Stimulated activated CD4-positive, alpha-beta T cell treated with anti-CD3 and anti-CD28 coated beads, Interleukin-15, amount 100 ng/mL, for 1 hour (primary cell): ENCODE measurements at places on chromosomes 12 and 14.

GRCh38 chr12:62190689-62191490 lies 69.3 kb upstream of the USP15 start:
- DNase-seq, result peak; percentile 4

GRCh38 chr14:102085488-102085887 lies 1.4 kb downstream of the HSP90AA1 start:
- DNase-seq, result no peak

DNA sequence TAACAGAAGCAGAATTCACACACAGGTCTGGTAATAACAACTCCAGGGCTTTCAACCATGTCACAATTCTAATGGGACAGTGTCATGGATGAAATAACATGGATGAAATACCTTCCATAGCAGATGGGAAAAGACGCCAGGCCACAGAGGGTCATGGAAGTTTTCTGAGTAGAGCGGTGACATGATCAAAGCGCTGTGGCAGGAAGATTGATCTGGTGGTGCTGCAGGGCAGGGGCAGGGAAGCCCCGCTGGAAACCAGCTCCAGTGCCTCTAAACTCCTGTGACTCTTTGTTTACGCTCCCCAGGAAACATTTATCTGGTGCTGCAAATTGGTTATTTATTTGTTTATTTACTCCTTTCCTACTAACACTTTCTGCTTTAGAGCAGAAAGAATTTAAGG lies 108.3 kb upstream of the HMGA2 start:
- no peak for DNase-seq

- no peak for DNase-seq
These were observed 26.4 kb upstream of the GPR132 start for GRCh38 chr14:105091517-105092170.

DNA sequence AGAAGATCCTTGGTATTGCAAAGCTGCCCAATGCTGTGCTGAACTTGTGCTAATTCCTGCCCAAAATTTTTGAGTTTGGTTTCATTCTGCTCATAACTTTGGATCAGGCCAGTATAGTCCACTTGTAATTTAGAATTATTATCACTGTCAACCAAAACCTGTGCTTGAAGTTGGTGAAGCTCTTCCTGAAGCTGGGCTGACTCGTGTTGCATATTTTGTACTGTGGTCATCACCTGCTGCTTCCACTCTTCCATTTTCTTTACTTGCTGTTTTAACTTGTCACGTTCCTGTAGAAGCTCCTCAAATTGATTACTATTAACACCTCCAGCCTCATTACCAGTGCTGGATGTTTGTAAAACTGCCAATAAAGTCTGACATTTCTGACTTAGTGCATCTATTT lies 35.8 kb downstream of the TRIP11 start:
- DNase-seq, result no peak

DNA sequence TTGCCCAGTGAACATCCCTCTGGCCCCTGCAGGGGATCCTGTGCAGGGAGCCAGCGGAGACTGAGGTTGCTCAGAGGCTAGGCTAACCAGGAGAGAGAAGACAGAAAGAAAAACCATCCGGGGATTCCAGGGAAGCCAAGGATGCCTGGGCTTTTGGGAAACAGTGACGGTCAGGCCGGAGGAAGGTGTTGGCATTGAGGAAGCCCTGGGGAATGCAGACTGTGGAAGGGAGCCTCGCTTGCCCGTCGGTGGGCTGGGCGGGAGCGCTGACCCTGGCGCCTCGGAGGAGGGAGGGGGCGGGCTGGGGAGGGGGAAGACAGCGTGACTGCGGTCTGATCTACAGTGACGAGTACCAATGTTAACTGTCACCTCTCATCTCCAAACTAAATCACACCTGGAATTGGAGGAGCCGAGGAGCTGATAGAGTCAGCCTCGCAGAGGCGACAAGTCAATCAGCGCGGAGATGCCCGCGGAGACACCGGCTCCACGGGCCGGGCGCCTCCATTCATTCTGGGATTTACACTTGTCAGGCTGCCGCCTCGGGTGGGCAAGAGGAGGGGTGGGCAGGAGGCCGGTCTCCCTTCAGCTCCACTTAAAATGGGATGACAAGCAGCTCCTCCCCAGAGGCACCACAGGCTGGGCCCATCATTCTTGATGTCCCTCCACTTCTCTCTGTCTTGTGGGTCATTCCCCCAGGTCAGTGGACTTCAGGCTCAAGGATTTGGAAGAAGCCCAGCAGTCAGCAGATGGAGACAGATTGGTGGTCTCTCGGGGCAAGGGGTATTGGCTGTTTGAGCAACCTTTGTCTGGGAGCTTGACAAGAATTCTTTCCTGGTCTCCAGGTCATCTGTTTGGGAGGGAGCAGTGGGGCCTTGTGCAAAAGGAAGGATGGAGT lies 20.4 kb upstream of the GPATCH2L start:
- no peak for DNase-seq

DNA sequence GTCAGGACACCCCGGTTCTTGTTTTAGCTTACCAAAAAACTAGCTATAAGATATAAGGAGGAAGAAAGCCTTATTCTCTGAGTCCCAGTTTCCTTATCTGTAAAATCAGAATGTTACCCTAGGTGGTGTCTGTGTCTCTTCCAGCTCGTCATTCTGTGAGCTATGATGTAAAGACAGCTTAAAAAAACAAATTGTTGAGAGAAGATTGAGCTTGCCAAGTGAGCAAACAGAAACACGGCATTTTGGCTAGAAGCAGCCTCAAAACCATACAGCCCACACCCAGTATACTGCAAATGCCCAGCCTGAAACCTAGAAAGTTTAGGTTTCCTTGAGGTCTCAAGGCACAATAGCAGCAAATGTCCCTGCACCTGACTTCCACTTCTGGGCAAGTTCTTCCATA lies 151.4 kb downstream of the SSPN start:
- DNase-seq, result no peak

DNA sequence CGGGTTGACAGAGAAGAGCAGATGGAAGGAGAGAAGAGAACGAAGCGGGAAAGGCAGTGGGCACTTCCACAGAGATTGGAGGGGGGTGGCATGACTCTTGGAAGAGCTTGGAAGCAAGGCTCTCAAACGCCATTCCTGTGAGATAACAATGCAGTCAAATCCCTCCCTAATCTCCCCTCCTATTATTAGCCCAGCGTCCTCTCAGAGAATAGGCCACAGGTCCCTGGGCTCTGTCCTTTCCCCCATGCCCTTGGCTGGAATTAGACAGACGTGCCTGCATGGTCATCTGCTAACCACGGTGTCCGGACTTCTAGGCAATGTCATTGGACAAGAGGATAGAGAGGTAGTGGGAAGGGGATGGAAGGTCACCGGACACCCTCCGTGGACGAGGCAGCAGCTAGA lies 8.0 kb upstream of the MYH7 start:
- DNase-seq, result no peak

DNA sequence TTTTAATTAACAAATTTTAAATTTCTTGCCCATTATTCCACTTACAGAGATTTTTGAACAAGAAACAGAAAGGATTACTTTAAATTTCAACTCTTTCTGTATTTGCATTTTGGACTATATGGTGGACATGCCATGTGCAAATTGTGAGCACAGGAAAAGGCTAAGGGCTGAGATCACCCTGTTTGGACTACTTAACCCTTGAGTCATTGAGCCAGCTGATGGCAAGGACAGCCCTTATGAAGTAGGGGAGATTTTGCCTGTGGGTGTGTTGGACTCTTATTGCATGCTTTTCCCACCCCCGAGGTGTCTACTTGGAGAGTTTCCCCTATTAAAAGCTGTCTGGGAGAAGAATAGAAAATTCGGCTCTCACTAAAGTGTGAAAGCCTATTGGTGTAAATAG lies 17.2 kb downstream of the DERA start:
- no peak for DNase-seq

GRCh38 chr14:68841016-68841809 lies 48.3 kb upstream of the ZFP36L1 start:
- DNase-seq, result no peak

DNA sequence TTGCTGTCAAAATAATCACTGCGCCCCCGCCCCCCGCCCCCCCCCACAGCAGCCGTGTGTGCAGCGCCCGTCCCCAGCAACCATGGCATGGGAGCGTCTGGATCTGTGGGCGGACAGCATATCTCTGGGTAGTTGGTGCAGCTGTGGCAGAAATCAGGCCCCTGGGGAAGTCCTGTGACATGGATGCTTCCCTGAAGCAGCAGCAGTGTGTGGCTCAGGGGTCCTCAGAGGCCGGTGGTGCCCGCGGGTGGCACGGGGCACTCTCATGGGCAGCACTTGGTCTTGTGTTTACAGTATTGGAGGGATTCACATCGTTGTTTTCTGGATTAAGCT lies 19.2 kb downstream of the XRCC3 start:
- DNase-seq, result no peak

DNA sequence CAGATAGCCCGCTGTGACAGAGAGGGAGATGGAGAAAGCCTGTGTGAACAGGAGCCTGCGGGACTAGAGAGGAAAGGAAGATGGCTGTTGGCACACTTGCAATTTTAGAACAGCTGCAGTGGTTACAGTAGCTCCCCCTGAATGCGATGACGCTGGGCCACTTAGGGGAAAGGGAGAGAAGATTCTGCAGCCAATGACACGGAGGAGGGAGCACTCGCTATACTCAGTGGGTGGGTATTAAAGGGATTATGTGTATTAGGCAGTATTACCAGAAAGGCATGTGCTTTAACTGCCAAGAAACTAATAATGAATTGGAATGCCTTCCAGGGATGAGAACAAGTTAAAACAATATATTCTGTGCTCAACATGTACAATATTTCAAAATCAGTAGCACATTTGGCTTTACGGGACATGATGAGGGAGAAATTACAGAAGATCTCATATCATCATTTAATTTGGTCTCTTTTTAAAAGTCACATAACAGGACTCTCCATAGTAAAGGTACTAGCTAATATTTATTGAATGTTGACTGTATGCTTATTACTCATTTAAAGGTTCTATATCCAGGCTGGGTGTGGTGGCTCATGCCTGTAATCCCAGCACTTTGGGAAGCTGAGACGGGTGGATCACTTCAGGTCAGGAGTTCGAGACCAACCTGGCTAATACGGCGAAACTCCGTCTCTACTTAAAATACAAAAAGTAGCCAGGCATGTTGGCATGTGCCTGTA lies 35.9 kb upstream of the FOS start:
- no peak for DNase-seq

GRCh38 chr14:105006831-105007592 lies 13.9 kb downstream of the CDCA4 start:
- no peak for DNase-seq

- no peak for DNase-seq
These were observed 145.2 kb upstream of the BTG1 start for GRCh38 chr12:92290886-92291285.

GRCh38 chr14:34964977-34965764 lies 17.6 kb upstream of the SRP54 start:
- DNase-seq, result no peak

GRCh38 chr14:104791425-104791824 lies 4.1 kb downstream of the AKT1 start:
- DNase-seq, result no peak

DNA sequence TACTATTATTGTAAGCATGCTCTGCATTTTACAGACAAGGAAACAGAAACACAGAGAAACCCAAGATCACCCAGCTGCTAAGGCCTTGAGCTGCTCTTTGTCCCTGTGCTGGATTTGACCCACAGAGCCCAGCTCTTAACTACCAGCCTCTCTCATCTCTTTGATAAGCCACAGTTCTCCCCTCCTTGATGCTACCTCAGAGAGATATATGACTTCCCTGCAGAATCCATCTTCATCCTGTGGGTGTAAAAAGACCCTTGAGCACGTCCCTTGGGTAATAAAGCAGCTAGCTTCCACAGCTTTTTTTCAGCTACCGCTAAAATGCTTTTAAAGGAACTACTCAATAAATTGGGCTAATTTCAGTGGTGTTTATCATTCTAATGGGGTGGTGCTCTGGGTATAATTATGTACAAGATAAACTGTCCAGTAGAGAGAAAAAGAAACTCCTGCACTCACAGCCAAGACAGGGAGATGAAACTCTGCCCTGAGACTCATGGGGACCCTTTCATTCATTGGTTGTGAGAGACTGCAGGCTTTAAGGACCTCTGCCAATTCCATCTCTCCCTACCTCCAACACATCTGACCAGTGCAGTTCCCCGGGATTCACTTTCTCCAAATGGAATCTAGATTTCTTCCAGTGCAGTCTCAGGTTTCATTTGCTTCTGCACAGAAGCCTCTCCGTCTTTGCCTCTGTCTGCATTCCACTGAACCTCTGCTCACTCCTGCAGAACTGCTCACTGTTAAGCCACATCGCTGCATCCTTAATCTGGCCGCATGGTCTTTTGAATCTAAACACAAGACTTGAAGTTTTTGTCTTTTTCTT lies 24.7 kb upstream of the NTF3 start:
- DNase-seq, result no peak

DNA sequence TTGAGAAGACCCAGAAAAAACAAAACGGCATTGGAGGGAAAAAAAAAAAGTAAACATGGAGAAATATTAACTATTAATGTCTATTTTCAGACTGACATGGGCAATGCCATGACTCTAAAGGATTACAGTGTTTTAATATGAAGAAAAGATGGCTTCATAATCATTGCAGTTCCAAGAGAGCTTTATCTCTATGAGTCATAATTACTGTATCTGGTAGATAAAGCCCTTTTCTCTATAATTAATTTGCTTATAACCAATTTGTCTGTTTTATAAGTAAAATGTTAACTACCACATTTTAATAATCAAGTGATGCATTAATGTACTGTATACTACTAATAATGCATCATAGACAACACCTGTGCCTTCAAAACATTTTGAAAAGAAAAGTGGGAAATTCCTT lies 59.7 kb downstream of the CLIP1 start:
- no peak for DNase-seq

GRCh38 chr12:85874031-85874461 lies at the start of gene NTS:
Gene NTS (plus strand): TSS chr12:85874295. CDS start chr12:85874404, 109 bp downstream.
- DNase-seq, result no peak

GRCh38 chr12:48875944-48876515 lies 10.4 kb upstream of the RND1 start:
- DNase-seq, result no peak

DNA sequence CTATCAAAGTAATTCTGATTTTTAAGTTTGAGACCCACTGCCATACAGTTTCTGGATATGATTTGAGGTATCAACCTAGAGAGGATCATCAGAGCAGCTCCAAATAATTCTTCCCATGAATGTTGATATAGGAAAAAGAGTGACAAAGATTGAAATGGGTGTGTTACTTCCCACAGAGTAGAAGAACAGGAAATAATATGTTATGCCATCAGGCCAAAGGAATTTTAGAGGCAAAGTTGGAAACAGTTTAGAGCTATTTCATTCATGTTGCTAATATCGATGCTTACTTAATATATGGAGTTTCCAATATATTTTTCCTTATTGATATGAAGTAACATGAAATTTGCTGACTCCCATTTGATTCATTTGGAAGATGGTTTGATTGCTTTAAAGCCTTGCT lies 8.9 kb upstream of the MSRB3 start:
- no peak for DNase-seq

- no peak for DNase-seq
These were observed 46.5 kb downstream of the ARID2 start for GRCh38 chr12:45775964-45776363.

DNA sequence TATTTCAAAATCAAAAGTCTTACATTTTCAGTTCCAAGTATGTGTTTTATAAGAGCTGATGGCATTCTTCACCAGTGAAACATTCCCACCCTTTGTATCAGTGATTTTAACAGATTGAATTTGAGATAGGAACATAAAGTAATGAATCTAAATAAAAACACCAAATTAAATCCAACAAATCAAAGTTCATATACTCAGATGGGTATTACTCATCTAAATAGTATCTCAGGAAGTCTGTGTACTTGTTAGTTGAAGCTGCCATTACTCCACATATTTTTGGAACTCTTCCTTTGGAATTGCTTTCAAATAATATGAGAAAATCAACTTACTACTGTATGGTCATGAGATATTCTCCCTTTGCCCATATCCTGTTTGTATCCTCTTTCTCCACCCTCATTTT lies 89.1 kb downstream of the MIA2 start:
- DNase-seq, result no peak
